ENCODE measurements at places on chromosomes 7 and 10.

GRCh38 chr10:25130906-25131305 is 43.9 kb upstream of the GPR158 start:
- no peak for DNase-seq

- DNase-seq = no peak
Observed at GRCh38 chr10:82932451-82932850, 1057.5 kb downstream of the NRG3 start.

- DNase-seq = no peak
Observed at GRCh38 chr7:143408252-143408685, 387 bp downstream of the EPHA1 start.

GRCh38 chr10:17431871-17432311 is 22.5 kb downstream of the ST8SIA6 start:
- no peak for DNase-seq

GRCh38 chr10:3433131-3433530 is 260.5 kb upstream of the PITRM1 start:
- DNase-seq = no peak

GRCh38 chr10:105586451-105587098 is 945.5 kb downstream of the SORCS3 start:
- DNase-seq = no peak

- DNase-seq = no peak
Observed at GRCh38 chr7:115971506-115971905, 59.1 kb downstream of the TFEC start.

DNA sequence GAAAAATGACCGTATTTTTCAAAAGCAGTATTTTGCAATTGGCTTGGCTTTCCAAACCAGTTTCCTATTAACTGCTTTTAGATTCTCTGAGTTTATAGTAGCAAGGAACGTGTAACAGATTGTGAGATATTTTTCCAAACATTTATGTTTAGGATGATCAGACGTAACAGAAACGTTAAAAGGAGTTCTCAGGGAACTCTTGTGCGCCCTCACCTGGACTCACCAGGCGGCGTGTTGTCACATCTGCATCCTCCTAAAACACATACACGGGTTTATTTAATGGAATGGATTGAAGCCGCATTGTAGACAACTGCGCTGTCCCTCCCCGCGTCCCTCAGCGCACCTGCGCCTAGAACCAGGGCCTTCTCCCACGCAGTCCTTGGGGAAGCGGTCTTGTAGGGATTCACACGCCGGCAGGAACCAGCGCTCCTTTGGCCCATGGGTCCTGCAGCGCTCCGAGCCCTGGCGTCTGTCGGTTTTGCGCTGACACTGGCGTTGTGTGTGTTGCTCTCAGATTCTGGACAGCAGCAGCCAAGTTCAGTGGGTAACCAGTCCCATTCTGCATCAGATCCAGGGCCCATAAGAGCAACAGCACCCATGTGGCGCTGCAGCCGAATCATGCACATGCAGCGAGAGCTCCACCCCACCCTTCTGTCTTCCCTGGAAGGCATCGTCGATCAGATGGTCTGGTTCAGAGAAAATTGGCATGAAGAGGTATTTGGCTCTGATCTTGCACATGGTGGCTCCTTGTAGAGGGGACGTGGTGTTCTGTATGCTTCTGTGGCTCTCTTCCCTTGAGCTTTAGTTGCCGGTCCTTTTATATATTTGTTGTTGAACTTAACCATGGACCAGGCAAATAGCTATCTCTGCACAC is 114.9 kb downstream of the TRRAP start:
- DNase-seq = no peak

DNA sequence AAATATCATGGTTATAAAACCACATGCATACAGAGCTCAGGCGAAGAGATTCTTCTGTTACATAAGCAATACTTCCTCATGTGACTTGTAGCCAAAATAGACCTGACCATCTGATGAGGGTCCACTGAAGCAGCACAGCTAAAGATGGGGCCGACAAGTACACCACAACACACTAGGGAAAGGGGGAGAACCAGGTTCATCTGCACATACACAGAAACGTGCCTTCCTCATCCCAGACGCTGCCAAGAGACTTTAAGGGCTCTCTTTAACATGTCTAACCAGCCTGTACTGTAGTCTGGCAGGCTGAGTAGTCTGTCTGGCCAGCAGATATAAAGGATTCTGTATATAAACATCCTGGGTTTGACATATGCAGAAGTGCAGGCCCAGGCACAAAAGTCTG is 30.3 kb downstream of the ERCC6 start:
- no peak for DNase-seq

DNA sequence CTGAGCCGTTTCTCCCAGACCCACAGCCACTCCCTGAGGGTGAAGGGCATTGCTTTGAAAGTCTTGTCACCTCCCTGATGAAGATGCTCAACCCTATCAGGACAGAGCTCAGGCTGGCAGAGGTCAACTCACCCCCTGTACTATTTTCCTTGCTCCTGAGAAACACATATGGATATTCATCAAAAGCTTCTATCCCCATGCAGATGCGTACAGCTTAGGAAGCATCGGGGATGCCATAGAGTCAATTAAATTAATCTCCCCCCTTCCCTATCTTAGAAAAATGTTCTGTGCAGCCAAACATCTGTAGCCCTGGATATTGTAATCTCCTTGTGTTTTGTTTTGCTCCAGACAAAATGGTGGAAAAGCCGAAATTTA is 67.2 kb downstream of the EMX2 start:
- no peak for DNase-seq

- no peak for DNase-seq
Observed at GRCh38 chr7:24152877-24153472, 131.0 kb upstream of the NPY start.

GRCh38 chr10:133249094-133249780 is 11.6 kb downstream of the VENTX start:
- DNase-seq = no peak

DNA sequence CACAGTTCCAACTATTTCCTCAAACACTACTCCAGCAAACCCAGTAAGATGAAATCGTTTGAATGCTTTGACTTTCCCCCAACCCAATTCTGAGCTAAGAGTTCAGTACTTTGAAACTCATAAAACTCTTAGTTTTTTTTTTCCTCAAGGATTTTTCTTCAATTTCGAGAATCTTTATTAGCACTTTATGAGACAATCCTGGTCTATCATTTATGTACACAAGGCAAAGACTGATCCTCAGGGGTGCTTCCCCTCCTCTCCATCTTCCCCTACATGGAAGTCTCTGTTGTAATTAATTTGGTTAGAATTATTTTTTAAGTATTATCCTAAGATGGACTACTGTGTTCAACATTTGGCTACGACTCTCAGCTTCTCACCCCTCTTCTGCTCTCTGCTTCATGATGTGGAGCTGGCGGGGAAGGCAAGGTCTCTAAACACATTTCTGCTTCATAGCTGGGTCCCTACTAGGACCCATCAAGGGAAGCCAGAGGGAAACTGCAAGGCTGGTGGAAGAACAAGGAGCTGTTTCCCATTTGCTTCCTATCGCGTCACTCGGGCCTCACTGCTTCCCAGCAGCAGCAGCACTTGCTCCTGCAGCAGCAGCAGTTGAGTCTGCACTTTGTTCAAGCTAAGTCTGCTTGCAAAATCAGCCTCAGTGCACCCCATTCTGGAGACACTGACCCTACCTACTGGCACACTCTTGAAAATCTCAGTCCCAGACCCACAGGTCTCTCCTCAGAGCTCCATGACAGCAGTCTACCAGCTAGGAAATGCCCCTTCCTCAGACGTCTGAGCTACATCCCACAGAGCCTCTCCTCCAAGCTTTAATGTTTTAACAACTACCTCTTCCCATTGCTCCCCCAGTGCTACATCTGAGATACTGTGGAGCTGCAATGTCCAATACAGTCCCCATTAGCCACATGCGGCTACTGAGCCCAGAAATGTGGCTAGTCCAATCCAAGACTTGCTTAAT is 90.0 kb downstream of the CHCHD3 start:
- no peak for DNase-seq

GRCh38 chr10:70367195-70367796 is 15.1 kb downstream of the LRRC20 start:
- no peak for DNase-seq

DNA sequence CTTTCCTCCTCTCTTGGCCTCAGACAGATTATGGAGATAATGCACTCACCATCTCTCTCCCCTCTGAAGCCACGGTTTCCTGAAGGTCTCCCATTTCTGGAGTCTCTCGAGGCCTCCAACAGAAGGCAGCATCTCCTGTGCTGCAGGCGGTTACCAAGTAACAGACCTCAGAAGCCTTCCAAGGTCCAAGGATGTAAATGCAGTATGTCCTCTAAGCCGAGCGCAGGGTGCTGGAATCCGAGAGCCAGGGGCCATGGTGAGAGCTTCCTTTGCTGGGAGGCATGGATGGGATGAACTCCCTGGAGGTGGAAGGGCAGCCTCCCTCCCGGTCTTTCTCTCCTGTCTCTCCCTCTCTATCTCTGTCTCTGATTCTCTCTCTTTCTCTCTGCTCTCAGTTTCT is 79.8 kb downstream of the ADARB2 start:
- no peak for DNase-seq

- DNase-seq = no peak
Observed at GRCh38 chr10:1197384-1197783, 141.2 kb downstream of the WDR37 start.

DNA sequence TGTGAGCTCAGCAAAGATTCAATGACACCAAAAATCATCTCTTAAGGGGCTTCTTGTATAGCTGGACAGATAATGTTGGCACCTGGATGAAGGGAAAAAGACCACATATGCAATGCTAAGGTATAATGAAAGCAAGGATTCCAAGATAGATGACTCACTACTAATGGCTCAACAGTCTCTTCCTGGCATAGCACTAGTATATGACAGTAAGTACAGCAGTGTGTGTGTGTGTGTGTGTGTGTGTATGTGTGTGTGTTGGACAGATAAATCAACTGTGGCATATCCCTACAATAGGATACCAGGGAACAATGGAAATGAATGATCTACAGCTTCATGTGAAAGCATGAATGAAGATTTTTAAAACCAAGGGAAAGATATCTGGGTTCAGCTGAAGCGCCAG is 257.1 kb downstream of the SFMBT2 start:
- DNase-seq = no peak

DNA sequence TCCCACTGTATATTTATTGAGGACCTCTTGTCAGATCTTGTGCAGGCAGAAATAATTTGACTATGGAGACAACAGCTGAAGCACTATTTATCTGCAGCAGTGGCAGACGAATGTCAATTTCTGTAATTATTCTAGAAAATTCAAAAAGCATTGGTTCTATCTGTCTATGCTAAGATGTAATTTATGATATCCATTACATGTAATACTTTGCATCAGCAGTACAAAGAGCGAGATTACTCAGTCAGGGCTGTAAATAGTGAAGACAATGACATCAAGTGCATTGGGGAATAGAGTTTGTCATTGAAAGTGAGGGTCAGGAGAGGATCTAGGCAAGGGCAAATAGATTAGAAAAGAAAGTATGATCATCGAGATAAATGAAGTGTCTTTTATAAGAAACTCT is 508.2 kb downstream of the ZWINT start:
- DNase-seq = no peak

GRCh38 chr7:101549734-101550133 is 79.4 kb downstream of the MYL10 start:
- no peak for DNase-seq

DNA sequence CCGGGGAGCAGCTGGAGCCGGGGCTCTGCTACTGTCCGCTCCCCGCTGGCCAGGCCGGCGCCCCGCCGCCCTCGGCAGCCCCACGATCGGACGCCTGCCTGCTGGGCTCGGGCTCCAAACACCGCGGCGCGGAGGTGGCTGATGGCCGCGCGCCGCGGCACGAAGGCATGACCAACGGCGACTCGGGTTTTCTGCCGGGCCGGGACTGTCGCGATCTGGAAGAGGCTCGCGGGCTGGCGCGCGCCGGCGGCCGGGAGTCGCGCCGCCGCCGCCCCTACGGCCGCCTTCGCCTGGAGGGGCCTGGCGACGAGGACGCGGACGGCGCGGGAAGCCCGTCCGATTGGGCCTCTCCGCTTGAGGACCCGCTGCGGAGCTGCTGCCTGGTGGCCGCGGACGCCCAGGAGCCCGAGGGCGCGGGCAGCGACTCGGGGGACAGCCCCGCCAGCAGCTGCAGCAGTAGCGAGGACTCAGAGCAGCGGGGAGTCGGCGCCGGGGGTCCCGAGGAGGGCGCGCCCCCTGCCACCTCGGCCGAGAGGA is 570 bp downstream of the TBC1D12 start:
- DNase-seq = no peak

DNA sequence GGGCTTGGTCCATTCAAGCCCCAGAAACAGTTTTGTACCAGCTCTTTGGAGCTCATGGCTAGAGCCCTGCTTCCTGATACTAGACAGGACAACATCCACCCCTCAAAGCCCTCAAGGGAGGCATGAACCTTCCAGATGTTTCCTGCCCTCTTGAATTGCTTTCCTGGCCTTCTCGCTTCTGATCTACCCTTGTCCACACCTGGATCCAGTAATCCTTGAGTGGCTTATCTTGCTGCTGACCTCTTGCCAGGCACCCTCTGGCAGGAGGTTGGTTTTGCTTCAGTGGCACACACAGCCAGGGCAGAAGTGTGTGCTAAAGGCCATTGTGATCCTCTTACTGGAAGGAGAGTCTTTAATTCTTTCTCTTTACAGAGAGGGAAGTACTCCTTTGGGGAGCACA is 495.8 kb downstream of the PLXNA4 start:
- DNase-seq = no peak

GRCh38 chr7:52184006-52184703 is 851.3 kb upstream of the POM121L12 start:
- DNase-seq = no peak

GRCh38 chr10:6721964-6722615 is 142.0 kb upstream of the PRKCQ start:
- DNase-seq = no peak

GRCh38 chr10:110151467-110151866 is 55.9 kb upstream of the MXI1 start:
- DNase-seq = no peak

DNA sequence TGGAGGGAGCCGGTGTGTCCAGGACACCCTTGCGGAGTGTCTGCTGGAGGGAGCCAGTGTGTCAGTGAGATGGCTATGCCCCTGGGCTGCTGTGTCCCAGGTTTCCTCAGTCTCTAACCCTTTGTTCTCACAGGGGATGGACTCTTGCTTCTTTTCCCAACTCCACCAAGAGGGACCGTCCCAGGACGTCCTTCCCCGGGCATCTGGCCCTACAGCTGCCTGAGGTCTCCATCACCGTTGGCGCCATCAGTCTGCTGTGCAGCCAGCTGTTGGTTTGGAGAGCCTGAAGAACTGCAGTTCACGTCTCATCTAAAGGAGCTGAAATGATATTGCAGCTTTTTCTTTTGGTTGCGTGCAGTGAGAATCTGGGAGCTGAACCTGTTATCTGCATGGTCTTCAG is 136.2 kb downstream of the VIPR2 start:
- DNase-seq = no peak

- no peak for DNase-seq
Observed at GRCh38 chr7:53697913-53698312, 662.5 kb downstream of the POM121L12 start.

GRCh38 chr7:12436896-12437535 is 33.4 kb upstream of the VWDE start:
- peak; percentile 94 for DNase-seq

GRCh38 chr7:139895141-139895829 is 66.2 kb downstream of the TBXAS1 start:
- DNase-seq = no peak

Data from NCI-H1436 treated with DMSO at 0.1 percent for 48 hours (cell line).